ENCODE measurements at places on chromosomes 7 and 10. TPM values are rescaled to one million over a fixed set of nuclear protein-coding genes. Genes with fewer than 3 reads are reported as not detected.

Gene COL17A1
- 0.49 TPM for total RNA-seq

Gene BZW2
- 24.2 TPM for total RNA-seq

Gene RET
- total RNA-seq, result 1.6 TPM

Gene ALOX5
- 25.8 TPM for total RNA-seq

Gene BMPR1A
- 55.3 TPM for total RNA-seq

Gene ELN
- total RNA-seq, result 70.3 TPM

Gene CYP2C8
- 40.3 TPM for total RNA-seq

Gene PLAC9
- total RNA-seq, result 8.5 TPM

Gene CFAP46
- 1.0 TPM for total RNA-seq

Gene NANOS1
- 0.60 TPM for total RNA-seq
